Stimulated activated memory B cell treated with anti-CD40 and anti-IgM and Interleukin-4, amounts not matched to agents 10 μg/mL and 1 μg/mL and 100 μg/mL, for 72 hours (primary cell): ENCODE measurements at places on chromosomes 3 and 15.

- H3K27me3 ChIP-seq: peaks cover 6% of the 10 kb centered on the region
- no peak for ATAC-seq
- no peak overlapping the region for H3K4me3 ChIP-seq
- H3K36me3 ChIP-seq: no peaks in the 10 kb centered on the region
- no peaks in the 10 kb centered on the region for H3K4me1 ChIP-seq
Measured at GRCh38 chr3:132232231-132232792, 84.9 kb upstream of the ACP3 start.

DNA sequence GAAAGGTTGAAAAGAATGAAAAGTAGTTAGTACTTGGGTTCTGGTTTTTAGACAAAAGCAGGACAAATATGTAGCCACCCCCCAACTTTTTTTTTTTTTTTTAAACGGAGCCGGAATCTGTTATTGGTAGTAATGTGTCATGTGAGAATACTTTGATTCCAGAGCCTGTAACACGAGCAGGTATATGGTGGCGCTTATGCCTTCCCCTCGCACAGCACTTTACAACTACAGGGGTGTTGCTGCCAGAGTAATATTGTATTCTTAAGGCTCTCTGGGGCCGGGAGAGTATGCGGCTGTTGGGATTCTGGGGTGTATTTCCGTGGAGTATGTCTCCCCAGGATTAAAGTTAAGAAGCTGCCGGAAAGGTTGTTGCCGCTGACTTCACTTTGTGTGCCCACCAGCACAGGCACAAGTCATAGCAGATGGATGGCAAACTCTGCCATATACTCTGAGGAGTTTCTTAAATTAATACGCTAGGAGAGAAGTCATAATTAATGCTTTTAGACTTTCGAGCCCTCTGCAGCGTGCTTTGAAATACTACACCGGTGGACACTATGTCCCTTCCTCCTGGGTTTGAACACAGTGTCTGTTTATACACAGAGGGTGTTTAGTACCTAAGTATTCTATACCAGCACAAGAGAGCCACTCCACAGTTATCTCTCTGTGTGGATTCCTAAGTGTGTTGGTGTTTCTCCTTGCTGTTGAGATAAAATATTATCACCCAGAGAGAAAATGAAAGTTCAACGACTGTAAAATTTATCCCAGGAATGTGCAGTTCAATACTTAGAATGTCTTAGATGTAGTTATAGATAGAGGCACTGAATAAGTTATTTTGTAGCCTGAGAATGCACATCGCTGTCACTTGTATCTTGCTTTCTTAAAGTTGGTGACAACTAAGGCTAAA lies 1.4 kb downstream of the MBNL1 start:
- peak; percentile 43 for ATAC-seq
- peak overlapping the region; percentile 93 for H3K4me3 ChIP-seq
- no peaks in the 10 kb centered on the region for H3K27me3 ChIP-seq
- peaks cover 63% of the 10 kb centered on the region for H3K4me1 ChIP-seq

DNA sequence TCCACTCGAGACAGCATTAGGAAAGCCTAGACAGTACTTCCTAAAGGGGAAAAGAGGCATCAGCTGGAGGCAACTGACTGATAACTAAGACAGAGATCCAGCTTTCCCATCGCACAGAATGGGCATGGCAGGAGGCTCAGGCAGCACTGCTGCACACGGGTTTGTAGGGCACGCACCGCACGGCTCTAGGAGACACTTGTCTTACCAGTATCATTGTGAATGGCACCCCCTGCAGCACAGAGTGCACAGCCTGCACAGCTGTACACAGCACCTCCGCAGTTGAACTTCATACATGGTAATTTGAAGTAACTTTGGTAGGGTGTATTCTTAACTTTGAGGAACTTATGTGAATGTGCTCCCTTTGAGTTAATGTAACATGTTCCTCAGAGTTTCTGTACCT lies 281.6 kb downstream of the PLCL2 start:
- no peak overlapping the region for H3K4me3 ChIP-seq
- ATAC-seq: no peak
- H3K36me3 ChIP-seq: peaks cover 56% of the 10 kb centered on the region

- H3K4me1 ChIP-seq: no peaks in the 10 kb centered on the region
- no peaks in the 10 kb centered on the region for H3K36me3 ChIP-seq
- no peak overlapping the region for H3K27ac ChIP-seq
- H3K4me3 ChIP-seq: no peak overlapping the region
Measured at GRCh38 chr3:70433091-70433490, 120.7 kb upstream of the MDFIC2 start.

DNA sequence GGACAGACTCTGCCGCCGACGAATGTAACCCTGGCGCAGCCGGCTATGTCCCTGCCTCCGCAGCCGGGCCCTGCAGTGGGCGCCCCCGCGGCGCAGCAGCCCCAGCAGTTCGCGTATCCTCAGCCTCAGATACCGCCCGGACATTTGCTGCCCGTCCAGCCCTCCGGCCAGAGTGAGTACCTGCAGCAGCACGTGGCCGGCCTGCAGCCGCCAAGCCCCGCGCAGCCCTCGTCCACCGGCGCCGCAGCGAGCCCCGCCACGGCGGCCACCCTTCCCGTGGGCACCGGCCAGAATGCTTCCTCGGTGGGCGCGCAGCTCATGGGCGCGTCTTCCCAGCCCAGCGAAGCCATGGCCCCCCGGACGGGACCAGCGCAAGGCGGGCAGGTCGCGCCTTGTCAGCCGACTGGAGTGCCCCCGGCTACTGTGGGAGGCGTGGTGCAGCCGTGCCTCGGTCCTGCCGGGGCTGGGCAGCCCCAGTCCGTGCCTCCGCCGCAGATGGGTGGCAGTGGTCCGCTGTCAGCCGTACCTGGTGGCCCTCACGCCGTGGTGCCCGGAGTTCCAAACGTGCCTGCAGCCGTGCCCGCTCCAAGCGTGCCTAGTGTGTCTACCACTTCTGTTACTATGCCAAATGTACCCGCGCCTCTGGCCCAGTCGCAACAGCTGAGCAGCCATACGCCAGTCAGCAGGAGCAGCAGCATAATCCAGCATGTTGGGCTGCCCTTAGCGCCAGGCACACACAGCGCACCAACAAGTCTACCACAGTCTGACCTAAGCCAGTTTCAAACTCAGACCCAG lies 2.4 kb downstream of the TSC22D2 start:
- H3K27me3 ChIP-seq: no peaks in the 10 kb centered on the region
- peak overlapping the region; percentile 83 for H3K4me3 ChIP-seq
- no peak for ATAC-seq

DNA sequence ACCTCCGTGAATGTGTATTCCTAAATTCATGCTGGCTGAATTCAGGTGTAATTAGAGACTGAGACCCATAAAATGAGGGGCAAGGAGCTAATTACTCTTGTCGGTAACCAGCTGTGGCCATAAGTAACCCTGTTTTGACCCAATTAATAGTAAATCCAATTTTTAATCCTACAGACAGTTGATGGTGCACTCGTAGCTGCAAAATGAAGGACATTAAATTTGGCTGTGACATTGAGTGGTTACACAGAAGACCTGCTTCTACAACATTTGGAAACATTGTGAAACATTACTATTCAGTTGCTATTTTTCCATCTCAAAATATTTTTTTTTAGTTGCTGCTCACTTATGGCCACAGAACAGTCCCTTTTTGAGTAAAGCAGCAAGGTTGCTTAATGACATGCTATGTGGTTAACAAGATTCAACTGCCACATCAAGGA lies 33.0 kb downstream of the MBNL1 start:
- no peaks in the 10 kb centered on the region for H3K27me3 ChIP-seq
- H3K36me3 ChIP-seq: peaks cover 39% of the 10 kb centered on the region
- peaks cover 72% of the 10 kb centered on the region for H3K4me1 ChIP-seq
- H3K27ac ChIP-seq: peak overlapping the region; percentile 42

DNA sequence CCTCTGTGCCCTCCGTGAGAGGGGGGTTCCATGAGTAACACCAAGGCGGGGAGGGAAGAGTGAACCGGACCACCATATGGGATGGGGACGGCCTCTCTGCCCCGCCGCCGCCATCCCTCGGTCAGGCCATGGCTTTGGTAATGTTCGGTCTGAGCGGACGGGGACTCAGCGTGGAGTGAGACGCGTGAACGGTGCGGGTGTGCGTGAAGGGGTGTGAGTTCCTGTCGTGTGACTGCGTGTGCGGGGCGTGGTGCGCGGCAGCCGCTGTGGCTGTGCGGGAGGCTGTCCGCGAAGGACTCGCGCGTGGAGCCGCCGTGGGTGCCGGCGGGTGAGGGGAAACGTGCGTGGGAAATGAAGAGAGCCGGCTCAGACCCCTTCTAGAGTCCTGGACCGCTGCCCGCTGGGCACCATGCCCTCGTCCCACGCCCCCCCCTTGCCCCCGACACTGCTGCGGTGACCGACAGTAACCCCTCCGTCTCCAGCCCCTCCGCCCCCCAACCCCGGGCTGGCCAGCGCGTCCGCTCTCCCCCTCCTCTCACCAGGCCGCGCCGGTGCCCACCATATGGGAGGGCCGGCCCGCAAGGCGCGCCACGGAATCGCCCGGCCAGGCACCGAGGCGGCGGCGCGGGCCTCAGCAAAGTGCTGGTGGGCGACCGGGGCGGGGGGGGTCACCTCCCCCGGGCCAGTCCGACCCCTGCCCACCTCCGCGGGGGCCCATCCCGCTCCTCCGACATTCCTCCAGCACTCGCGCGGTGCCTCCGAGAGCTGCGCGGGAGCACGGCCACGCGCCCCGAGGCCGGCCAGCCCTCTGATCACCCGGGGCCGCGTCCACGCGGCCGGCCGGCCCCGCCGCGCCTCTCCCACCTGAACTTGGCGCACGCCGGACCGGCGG lies 589 bp downstream of the KLF15 start:
- H3K27me3 ChIP-seq: peaks cover 74% of the 10 kb centered on the region
- H3K27ac ChIP-seq: no peak overlapping the region
- peak; percentile 1 for ATAC-seq

DNA sequence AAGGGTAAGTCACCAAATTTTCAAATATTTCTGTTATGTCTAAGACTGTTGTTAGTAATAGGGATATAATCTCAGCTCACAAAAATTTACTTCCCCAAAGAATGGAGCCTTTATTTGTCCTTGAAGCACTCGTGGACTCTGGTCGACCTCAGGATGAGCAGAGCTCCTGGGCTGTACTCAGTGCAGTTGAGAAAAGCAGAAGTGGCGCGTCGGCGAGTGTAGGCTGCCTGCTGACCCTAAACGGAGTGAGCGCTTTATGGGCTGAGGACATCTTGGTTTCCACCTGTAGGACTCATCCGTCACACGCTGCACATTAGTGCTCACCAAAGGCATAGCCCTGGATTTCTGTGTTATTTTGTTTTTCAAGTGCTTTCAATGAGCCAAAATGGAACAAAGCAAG lies 11.0 kb downstream of the GABRA5 start:
- H3K4me3 ChIP-seq: no peak overlapping the region
- H3K4me1 ChIP-seq: no peaks in the 10 kb centered on the region
- no peak overlapping the region for H3K27ac ChIP-seq
- ATAC-seq: no peak

DNA sequence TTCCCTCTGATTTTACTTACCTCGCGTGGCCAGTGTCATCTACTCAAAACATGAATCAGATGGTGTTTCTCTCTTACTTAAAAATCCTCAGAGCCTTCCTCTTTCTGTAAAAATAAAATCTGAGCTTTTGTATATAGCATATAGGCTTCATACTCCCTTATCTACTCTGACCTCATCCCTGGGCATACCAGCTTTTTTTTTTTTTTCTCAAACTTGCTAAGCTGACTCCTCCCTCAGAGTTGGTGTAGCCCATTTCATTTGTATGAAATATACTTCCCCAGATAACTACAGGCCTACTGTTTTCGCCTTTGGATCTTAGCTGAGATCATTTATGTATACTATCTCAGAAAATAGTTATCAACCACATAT lies 648.9 kb upstream of the ALCAM start:
- H3K4me1 ChIP-seq: peaks cover 17% of the 10 kb centered on the region
- peak overlapping the region; percentile 75 for H3K4me3 ChIP-seq
- peak; percentile 83 for ATAC-seq
- no peaks in the 10 kb centered on the region for H3K36me3 ChIP-seq
- peak overlapping the region; percentile 96 for H3K27ac ChIP-seq

- ATAC-seq: peak; percentile 46
- no peaks in the 10 kb centered on the region for H3K27me3 ChIP-seq
- H3K4me3 ChIP-seq: peak overlapping the region; percentile 85
- H3K4me1 ChIP-seq: peaks cover 65% of the 10 kb centered on the region
Measured at GRCh38 chr3:56754741-56755417, 46.9 kb downstream of the ARHGEF3 start.

GRCh38 chr3:23748398-23749110 lies 57.2 kb upstream of the UBE2E1 start:
- peak; percentile 59 for ATAC-seq
- no peak overlapping the region for H3K27ac ChIP-seq
- H3K36me3 ChIP-seq: no peaks in the 10 kb centered on the region
- H3K4me3 ChIP-seq: no peak overlapping the region
- H3K27me3 ChIP-seq: no peaks in the 10 kb centered on the region
